ENCODE measurements at places on chromosomes 4 and X. TPM values are rescaled to one million over a fixed set of nuclear protein-coding genes. Genes with fewer than 3 reads are reported as not detected.

TLR10 gene
- 0.28 TPM for total RNA-seq

DNA sequence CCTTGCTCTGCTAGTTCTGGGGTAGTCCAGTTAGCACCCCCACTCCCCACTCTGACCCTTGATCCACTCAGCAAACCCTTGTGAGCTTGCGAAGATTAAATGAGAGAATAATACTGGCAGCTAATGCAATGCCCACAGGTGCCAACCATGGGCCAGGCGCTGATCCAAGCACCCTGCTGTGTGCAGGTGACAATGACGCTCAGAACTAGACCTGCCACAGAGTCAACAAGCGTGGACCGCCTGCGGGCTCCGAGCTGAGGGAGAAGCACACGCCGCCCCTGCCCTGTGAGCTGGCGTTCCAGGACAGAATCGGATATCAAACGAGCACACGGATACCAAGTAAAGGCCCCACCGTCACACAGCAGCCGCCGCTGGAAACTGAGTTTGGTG, 129.2 kb downstream of the FAM53A start:
- H3K36me3 ChIP-seq = no peaks in the 10 kb centered on the region
- no peaks in the 10 kb centered on the region for H3K27me3 ChIP-seq
- no peaks in the 10 kb centered on the region for H3K4me1 ChIP-seq

- no peak overlapping the region for H3K4me3 ChIP-seq
- no peaks in the 10 kb centered on the region for H3K36me3 ChIP-seq
- no peak for DNase-seq
- H3K4me1 ChIP-seq = no peaks in the 10 kb centered on the region
- H3K27ac ChIP-seq = no peak overlapping the region
Measured at GRCh38 chr4:124060261-124060918, 652.1 kb downstream of the ANKRD50 start.

DNA sequence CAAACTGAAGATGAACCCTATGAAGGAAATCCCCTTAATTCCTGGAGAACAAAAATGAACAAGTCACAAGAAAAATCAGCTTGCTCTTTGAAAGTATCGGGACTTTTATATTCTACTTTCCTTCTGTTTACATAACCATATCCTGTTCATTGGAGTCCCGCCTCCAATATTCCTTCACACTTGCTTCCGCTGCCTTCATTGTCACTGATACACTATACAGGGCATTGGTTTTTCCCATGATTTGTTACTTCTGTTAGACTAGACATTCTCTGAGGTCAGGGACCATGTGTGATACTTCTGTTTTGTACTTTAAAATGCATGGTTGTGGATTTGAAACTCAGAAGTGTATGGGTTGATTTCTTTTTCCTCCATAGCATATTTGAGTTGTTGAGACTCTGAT, 18.8 kb downstream of the MCUB start:
- H3K4me1 ChIP-seq = peaks cover 40% of the 10 kb centered on the region
- no peak overlapping the region for H3K4me3 ChIP-seq
- no peaks in the 10 kb centered on the region for H3K36me3 ChIP-seq
- no peak for DNase-seq
- no peaks in the 10 kb centered on the region for H3K27me3 ChIP-seq
- no peak overlapping the region for H3K27ac ChIP-seq

DNA sequence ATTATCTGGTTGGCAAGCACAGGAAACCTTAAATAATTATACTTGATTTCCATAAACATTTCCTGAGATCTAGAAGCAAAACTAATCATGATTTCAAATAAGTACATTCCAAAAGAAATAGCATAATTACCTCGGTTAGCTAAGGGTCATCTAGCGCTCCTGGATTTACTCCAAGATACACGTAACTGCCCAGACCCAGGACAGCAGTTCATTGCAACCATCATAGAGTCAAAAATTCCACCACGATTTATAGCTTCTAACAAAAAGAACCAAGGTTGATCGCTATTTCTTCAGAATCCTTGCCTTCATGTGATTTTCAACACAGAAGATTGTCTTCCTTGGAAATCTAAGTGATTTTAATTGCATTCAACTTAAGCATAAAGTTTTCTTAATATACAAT, 1235.5 kb upstream of the TENM3 start:
- no peak overlapping the region for H3K27ac ChIP-seq
- no peaks in the 10 kb centered on the region for H3K4me1 ChIP-seq
- DNase-seq = no peak
- H3K4me3 ChIP-seq = no peak overlapping the region
- no peaks in the 10 kb centered on the region for H3K27me3 ChIP-seq

RAB33A gene
- 10.1 TPM for total RNA-seq

Measured in CD4-positive, alpha-beta memory T cell (primary cell).